ENCODE measurements at places on chromosomes 3 and 15.

DNA sequence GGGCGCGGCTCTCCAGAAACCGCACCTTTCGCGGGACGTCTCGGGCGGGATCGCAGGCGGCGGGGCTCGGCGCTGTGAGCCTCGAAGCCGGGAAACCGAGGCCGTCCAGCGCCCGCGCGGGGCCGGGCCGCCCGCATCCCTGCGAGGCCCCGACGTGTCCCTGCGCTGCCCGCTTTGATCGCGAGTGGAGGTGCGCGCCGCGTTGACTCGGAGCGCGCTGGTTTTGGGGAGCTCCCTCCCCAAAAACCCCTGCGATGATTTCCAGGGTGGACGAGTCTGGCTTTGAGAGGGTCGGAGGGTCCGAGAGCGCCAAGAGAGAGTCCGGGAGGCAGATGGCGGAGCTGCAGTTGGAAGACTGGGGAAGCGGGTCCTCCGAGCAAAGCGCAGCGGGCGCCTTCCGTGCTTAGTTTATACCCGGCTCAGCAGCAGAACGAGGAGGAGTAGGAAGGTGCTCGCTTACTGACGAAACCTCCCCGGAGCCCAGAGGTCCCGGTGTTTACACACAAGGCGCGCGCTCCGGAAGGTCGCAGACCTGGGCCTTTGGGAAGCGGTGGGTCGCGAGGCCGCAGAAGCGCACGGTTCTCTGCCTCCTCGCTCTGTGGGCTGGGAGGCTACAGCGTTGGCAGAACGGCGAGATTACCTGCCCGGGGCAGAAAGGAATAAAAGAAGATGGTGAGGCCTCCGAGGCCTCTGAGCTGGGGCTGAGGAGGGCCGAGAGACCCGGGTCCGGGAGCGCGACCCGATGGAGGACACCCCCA is 687 bp downstream of the ALDH1A3 start:
- DNase-seq, result no peak

- no peak for DNase-seq
Observed at GRCh38 chr3:170493712-170494182, 75.1 kb downstream of the CLDN11 start.

- DNase-seq, result no peak
Observed at GRCh38 chr3:141275032-141275422, 43.4 kb downstream of the PXYLP1 start.

DNA sequence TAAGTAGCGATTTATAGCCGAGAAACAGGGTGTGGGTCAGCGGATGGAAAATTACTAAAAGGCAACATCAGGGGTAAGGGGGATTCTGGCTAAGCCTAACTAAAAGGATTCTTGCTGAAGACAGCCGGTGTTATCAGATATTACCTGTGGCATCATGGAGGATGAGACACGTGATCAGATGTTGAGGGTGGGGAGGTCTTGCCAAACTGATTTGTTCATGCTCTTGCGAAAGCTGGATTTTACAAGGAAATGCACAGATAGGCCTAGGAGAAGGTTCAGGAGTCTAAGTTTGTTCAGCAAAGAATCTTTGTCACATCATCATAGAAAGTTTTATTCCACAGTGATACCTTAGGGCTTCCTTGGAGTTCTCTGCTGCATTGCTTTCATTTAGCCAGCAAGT is 396.8 kb upstream of the TBL1XR1 start:
- DNase-seq, result no peak

DNA sequence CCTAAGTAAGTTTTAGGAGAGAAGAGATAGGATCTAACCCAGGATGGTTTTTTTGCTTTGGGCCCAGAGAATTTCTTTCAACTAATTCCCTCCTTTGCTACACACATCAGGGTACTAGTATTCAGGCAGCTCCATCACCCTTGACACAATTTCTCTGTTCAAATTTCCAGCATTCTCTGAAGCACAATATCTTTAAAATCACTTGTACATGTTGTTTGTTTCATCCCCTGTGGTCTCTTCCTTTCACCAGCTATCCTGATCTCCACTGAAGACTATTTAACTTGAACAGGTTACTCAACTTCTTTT is 32.4 kb upstream of the FNDC3B start:
- no peak for DNase-seq

GRCh38 chr3:64693031-64693430 is 5.2 kb upstream of the ADAMTS9 start:
- no peak for DNase-seq

DNA sequence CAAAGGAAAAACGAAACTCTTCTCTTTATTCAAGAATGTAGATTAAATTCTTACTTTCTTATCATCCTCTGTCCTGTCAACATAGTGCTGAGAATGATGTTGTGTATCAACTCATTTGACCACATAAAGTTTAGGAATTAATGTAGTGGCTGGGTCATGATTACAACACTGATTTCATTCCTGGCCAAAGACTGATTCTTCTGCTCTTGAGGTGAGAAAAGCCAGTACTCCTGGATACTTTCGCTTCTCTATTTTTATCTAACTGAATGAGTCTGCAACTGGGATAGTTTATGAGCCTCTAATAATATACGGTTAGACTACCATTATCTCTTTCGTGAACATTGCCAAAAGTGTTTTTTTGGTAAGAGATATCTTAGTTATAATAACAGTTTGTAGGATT is 173.0 kb downstream of the LPP start:
- DNase-seq, result no peak

DNA sequence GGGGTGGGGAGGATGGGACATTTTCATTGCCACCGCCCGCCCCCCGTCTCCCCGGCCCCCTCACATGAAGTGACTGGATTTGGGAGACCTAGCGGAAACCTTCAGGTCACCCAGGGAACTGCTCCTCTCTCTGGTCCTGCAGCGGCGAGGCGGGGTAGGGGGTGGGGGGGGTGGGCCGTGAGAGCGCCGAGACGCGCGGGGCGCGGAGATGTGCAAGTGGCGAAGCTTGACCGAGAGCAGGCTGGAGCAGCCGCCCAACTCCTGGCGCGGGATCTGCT is 712 bp upstream of the MME start:
- no peak for DNase-seq

DNA sequence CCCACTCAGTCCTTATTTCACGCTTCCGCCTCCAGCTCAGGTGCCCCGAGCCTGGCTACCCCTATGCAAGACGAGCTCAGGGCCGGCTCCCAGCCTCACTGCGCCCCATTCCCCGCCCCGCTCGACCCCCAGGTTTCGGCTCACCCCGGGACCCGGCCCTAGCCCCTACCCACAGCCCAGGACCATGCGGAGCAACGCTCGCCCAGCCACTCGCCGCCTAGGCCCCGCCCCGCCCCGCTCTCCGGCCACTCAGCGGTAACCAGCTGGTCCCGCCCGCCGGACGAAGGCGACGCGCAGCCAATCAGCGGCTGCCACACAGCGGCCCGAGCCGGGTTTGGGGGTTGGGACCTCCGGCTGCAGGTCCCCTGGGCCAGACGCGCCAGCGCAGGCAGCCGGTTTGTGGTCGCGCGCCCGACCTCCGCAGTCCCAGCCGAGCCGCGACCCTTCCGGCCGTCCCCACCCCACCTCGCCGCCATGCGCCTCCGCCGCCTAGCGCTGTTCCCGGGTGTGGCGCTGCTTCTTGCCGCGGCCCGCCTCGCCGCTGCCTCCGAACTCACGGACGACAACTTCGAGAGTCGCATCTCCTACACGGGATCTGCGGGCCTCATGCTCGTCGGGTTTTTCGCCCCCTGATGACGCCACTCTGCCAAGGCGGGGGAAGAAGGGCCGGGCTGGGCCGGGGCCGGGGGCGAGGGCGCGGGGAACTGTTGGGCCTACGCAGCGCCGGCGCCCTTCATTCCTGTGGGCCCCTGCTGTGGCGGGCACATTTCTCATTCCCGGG is at the start of gene CATSPER2:
Gene CATSPER2 (minus strand): TSS at position 196 of the 781 bp plus-strand sequence. CDS start 783 bp downstream, outside the sequence.
- no peak for DNase-seq

DNA sequence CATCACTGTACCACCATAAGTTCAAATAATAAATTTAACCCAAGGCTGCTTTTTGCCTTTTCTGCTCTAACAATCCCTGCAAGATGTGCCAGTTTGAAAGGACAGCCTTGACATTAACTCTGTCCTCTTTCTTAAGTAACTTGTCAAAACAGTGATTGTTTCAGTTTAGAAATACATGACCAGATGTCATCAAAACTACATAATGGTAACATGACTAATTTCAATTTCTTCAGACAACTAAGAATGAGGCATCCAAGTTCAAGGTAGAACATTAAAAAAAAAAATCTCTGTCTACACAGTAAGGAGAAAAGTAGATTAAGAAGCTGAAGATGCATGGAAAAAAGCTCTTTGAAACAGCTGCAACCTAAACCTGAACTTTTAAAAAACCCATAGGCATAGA is 47.4 kb downstream of the SHQ1 start:
- DNase-seq, result no peak

DNA sequence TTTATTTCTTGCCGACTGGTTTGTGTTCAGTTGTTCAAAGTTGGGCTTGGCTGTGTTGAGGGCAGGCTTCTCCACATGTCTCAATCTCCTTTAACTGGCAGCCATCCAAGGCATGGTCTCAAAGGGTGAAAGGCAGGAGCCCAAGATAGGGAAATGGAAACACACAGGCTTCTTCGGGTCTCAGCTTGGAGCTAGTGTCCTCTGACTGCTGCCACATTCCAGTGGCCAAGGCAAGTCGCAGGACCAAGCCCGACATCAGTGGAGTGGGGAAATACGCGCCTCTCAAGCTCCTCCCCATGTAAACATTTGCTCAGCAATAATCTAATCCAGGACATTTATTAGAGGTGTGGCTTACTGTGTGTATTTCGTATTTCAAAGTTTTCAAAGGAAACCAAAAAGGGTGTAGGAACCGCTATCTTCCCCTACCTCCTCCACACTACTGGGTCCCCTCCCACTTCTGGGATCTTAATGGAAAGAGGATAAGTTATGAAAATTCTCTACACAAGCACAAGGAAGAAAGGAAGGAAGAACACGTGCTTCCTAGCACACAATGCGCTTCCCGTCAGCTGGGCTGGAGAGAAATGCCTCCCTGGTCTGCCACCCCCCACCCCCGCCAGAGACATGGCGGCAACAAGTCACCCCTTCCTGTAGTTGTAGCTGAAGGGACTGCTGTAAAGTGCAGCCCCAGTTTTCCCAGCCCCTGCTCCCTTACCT is 181.7 kb downstream of the FAM43A start:
- DNase-seq, result no peak

- no peak for DNase-seq
Observed at GRCh38 chr3:189985948-189986347, 134.7 kb downstream of the P3H2 start.

DNA sequence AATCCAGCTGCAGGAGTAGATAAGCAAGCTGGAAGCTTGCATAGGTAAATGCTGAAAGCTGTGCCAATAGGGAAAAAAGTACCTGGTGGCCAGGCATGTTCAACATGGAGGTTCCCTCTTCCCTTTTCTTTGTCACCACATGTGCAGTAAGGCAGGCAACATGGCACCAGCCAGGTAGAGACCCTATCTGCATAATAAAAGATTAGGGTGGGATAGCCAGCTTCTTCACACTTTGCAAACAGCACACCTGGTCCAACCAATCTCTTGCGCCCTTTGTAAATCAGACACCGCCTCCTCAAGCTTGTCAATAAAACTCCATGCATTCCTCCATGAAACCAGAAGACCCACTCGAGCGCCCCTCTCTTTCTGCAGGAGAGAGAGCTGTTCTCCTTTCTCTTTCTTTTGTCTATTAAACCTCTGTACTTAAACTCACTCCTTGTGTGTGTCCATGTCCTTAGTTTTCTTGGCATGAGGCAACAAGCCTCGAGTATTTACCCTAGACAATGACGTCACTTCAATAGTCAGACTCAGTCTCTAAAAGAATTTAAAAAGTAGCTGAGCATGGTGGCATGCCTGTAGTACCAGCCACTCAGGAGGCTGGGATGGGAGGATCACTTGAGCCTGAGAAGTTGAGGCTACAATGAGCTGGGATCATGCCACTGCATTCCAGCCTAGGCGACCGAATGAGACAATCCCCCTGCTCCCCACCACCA is 256.3 kb downstream of the SCAPER start:
- peak; percentile 0 for DNase-seq

Data from CD4-positive, alpha-beta T cell treated with Interleukin-6 for 4 hours (primary cell).